ENCODE measurements at places on chromosomes 13 and 19.

- DNase-seq, result no peak
Observed at GRCh38 chr13:23460309-23460708, 26.8 kb upstream of the SACS start.

- DNase-seq, result no peak
Observed at GRCh38 chr19:56687031-56687430, 15.5 kb upstream of the ZNF835 start.

GRCh38 chr19:47895165-47895782 is 9.2 kb upstream of the SULT2A1 start:
- DNase-seq, result no peak

GRCh38 chr13:94313926-94314325 is 165.6 kb downstream of the DCT start:
- no peak for DNase-seq

DNA sequence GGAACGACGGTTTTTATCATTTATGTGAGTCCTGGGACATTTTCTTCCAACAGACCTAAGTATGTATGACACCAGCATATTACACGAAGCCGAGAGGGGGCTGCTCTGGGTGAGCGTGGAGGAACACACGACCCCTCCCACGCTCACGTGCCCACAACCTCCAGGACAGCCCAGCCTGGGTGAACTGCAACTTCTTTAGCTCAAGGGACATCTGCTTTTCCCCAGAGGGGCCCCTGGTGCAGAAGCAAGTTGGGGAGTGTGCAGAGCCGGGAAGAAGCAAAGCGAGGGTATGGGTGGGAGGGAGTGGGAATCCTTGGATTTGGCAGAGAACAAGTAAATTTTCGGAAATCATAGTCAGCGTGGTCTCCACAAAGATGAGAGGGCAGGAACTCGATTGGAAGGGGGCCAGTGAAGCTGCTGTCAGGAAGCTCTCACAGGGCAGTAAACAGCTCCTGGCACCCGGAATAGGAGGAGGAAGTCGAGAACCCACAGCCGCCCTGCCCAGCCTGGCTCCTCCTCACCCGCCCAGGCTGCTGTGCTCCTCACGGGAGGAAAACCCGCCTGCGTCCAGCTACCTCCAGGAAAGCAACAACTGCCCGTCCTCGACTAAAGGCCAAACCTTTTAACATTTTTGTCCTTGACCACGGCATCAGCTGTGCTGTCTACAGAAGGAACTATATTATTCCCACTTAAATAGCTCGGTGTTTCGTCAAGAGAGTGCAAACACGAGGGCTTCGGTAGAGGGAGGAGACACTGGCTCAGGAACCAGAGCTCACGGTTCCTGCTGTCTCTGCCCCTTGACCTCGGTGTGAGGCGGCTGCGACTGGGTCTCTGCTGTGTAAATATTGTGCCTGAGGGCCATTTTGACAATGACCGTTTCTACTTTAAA is 17.2 kb upstream of the CFAP97D2 start:
- peak; percentile 55 for DNase-seq

DNA sequence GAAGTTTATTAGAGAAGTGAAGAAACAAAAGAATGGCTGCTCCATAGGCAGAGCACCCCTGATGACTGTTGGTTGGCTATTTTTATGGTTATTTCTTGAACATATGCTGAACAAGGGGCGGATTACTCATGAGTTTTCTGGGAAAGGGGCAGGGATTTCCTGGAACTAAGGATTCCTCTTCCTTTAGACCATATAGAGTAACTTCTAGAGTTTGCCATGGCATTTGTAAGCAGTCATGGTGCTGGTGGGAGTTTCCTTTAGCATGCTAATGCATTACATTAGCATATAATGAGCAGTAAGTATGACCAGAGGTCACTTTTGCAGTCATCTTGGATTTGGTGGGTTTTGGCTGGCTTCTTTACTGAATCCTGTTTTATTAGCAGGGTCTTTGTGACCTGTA is 38.7 kb upstream of the PCDH8 start:
- DNase-seq, result no peak

- DNase-seq, result no peak
Observed at GRCh38 chr13:21938636-21939035, 267.8 kb downstream of the FGF9 start.

GRCh38 chr13:113748862-113749451 is 10.1 kb upstream of the TMEM255B start:
- DNase-seq, result no peak

- DNase-seq, result no peak
Observed at GRCh38 chr19:33442706-33443105, 69.2 kb downstream of the CEBPG start.

DNA sequence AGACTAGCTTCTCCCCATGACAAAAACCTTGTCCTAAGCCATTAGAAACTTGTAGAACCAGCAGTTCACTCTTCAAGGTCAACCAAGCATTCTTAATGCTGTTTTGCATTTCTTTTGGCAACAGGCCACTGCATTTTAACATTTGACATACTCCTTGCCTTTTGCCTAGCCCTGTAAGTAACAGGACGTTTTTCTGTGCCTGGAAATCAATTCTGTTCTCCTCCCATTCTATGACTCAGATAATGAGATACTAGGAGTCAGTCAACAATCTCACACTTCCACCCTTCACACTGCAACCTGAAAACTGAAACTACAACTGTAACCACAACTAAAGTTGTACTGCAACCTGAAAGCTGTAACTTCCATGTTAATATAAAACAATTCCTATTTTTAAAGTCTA is 268.7 kb downstream of the MZT1 start:
- no peak for DNase-seq

- peak; percentile 54 for DNase-seq
Observed at GRCh38 chr13:104773775-104774174, 1707.6 kb upstream of the SLC10A2 start.

GRCh38 chr19:35936738-35937268 is 629 bp downstream of the LRFN3 start:
- no peak for DNase-seq

DNA sequence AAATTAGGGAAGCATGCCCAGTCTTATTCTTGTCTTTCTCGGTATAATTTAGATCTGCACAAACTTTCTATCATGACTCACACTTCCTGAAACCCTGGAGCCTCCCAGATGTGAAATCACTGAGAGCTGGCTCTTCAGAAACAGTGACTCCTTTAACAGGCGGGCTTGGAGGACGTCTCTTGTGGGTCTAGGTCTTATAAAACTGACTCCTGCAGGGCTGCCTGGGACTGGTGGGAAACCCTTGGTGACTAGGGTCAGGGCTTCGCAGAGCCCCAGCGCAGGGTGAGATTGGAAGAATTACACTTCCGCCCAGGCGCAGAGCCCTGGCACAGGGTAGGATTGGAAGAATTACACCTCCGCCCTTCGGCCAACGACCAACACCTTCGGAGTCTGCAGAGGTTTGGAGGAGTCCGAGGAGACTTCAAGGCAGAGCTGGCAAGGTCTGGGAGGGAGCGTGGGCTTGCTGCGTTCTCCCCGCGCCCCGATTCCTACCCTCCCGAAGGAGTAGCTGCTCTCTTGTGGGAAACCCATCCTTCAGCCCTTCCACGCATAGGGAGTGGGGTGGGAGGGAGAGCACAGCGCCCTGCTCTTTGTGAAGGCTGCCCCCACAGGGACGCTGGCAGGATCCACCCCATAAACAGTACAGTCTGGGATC is 43.4 kb upstream of the MAP3K10 start:
- peak; percentile 45 for DNase-seq

DNA sequence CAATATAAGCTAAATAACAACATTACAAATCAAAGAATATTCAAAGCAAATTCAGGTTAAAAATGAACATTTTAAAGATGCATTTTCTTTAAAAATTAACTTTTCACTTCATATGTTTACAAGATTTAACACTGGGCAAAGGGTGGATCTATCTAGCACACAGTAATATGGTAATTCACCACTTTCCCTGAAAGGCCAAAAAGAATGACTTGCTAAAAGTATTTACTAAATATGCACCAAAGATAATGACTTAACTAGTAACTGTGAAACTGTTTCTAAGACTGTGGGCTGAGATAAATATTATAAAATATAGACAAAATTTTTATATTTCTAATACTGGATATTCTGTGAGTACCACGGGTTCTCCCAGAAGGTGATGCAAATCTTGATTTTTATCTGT is 4.5 kb upstream of the EEF1AKMT1 start:
- DNase-seq, result no peak

DNA sequence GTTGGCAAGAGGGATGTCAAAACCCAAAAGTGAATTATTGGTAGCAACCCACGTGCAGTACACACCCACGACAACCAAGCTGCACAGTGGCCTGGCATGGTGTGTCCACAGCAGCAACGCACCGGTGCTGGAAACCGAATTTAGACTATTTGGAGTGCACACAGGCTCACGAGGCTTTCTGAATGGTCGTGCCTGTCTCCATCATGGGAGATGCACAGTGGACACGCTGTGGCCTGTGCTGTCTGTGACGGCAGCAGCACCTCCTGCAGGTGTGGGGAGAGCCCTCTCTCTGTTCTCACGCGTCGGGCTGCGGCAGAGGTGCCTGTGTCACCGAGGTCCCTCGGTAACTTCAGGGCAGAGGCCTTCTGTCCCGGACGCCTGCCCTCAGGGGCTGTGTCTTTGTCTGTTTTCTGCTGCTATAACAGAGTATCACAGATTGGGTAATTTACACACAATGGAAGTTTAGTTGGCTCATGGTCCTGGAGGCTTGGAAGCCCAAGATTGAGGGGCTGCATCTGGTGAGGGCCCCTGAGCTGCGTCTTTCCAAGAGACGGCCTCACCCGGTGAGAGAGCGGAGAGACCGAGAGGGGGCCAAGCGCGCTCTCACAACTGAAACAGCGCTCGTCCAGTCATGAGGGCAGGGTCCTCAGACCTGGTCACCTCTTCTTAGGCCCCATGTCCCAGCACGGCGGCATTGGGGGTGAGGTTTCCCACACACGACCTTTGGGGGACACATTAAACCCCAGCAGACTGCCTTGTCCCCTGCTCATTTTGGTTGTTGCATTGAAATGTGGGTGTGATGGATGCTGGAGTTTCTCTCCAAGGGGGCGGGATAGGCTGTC is 9.1 kb upstream of the MCF2L start:
- DNase-seq, result no peak

GRCh38 chr19:33125929-33126388 is 6.0 kb upstream of the WDR88 start:
- DNase-seq, result peak; percentile 73

- no peak for DNase-seq
Observed at GRCh38 chr19:39969266-39969665, 1.7 kb upstream of the PSMC4 start.

DNA sequence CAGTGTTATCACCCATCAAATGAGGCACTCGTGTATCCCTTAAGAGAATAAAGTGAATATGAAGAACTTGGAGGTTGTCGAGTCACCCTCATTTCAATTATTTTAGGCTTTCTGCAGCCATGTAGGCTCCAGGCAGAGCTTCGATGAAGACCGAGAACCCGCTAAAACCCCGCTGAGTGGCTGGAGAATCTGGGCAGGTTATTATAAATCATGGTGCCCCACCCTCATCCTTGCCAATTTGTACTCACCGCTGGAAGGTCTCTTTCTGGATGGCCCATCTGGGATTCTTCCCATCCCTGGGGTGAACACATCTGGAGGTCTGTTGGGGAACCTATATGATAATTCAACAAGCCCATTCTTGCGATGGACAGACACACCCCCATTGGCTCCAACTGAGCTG is 190.8 kb downstream of the ZNF536 start:
- DNase-seq, result no peak

GRCh38 chr19:48480183-48480557 is 11.0 kb downstream of the CYTH2 start:
- DNase-seq, result peak; percentile 35

GRCh38 chr13:97254816-97255215 is 32.7 kb downstream of the MBNL2 start:
- no peak for DNase-seq

DNA sequence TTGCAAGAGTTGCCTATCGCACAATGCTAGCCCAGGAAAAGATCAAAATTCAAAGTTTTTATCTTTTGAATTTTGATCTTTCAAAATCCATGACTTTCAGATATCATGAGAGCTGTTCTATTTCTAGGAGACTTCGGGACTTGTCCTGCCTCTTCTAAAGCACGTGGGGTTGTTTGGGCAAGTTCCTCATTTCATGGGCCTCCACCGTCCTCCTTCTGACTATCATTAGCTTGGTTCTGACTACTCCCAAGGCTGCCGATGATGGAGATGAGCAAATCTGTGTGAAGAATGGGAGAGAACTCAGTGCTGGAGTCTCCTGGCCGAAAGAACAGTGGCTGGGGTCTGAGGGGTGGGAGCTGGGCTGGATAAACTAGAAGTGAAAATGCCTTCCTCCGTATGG is 86.5 kb downstream of the COL4A1 start:
- DNase-seq, result no peak

DNA sequence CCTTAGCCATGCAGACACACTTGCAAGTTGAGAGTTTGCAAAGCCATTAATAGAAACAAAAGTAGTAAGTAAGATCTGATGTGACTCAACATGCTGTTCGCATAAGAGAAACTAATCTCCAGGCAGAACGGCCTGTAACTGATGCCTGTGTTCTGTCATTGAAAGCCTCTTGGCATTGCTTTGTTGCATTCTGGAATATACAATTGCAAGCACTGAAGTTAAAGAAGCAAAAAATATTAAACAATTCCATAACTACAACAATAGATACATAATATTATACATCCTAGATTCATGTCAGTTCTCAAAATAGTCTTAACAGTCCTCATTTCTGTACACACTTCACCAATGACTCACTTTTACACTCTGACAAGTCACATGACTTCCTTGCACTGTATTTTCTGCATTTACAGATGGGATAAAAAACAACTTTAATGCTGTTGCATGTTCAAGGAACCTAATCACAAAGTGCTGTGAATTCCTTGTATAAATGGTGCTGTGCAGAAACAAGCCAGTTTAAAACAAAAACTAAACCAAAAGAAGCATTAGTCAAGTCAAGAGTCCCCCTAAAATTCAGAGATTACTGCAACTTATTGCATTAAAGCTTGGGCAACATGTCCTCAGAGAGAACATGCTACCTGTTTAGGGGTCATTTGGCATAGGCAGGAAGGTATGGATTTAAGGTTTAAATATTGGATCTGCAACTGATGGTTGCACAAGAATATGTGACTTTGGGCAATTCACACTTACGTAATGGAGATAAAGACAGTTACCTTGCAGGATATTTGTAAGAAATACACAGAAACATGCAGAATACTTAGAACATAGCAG is 79.5 kb upstream of the SERP2 start:
- DNase-seq, result peak; percentile 75

- DNase-seq, result no peak
Observed at GRCh38 chr13:23776698-23777574, 112.3 kb downstream of the MIPEP start.

- no peak for DNase-seq
Observed at GRCh38 chr19:16039545-16039944, 36.8 kb upstream of the TPM4 start.

DNA sequence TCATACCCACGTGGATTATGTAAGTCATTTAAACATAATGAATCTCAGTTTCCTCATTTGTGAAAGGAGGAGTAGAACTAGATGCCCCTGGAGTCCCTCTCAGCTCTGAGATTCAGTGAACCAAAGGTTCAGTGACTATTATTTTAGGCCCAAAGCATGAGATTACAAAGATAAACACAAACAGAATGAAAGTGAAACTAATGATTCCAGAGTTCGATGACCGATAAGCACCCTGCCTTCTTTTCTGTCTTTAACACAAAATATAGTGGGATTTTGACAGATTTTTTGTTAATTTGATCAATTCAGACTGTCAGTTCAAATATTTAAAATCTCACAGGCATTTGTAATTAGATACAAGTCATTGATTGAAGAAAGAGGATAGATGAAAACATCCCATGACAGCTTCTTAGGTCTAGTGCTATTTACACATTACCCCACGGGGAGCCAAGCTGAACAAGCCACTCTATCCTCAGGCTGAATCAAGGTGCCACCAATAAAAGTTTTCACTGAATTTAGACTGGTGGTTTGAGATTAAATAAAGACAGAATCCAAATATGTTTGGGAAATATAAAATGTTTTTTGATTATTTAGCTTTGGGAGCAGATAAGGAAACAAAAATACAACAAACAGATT is 64.6 kb upstream of the RAP2A start:
- DNase-seq, result peak; percentile 32
